NCI-H1436 treated with DMSO at 0.1 percent for 48 hours (cell line): ENCODE measurements at places on chromosomes 11 and 22.

- no peak for DNase-seq
These were observed 111.2 kb downstream of the SLC1A2 start for GRCh38 chr11:35308157-35308556.

- no peak for DNase-seq
These were observed 41.3 kb downstream of the NEU3 start for GRCh38 chr11:75029836-75030631.

- no peak for DNase-seq
These were observed 22.1 kb upstream of the BDNF start for GRCh38 chr11:27722117-27722952.

DNA sequence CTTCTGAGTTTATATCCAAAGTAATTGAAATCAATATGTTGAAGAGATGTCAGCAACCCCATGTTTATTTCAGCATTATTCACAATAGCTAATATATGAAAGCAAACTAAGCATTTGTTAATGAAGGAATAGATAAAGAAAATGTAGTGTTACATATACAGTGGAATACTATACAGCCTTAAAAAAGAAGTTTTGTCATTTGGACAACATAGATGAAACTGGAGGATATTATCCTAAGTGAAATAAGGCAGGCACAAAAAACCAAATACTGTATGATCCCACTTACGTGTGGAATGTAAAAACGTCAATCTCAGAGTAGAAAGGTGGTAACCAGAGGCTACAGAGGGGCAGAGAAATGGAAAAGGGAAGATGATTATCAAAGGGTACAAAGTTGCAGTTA lies 10.2 kb downstream of the MRGPRX2 start:
- no peak for DNase-seq

DNA sequence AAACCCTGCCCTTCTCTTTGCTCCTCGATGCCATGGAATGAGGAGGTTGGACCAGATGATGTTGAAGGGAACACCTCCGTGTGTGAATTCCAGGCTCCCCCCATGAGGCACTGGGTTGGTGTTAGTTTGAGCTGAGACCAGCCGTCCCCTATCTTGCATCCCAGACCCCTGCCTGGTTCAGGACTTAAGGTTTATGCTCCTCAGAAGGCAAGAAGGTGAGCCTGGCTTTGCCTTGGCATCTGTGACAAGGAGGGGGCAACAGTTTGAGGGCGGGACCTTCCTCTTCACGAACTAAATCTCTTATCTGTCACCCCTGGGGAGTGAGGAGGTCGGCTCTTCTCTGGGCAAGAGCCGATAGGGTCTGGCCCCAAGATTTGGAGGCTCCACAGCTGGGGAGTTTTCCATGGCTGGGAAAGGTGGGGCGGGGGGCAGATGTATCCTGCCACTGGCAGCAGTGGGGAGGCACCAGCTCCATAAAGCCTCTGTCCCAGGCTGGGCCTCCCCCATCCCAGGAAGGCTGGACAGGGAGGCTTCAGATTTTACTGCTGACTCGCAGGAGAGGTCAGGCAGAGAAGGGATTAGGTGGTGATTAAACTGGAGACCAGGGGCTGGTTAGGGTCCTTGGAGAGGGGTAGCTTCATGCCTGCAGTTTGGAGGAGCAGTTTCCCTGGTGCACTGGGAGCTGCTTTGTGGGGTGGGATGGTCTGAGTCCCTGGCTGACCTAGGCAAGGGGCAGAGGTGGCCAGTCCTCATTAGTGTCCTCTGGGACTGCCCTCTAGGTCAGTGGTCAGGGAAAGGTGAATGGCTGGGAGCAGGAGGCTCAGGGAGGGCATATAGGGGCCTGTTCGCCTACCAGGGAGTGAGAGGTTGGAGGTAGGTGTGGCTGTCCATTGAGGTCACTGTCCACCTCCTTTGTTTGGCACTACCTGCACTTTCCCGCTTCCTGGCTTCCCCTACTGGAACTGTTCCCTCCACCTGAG lies 1.1 kb downstream of the SEC14L2 start:
- no peak for DNase-seq

- no peak for DNase-seq
These were observed 78.4 kb downstream of the HSD17B12 start for GRCh38 chr11:43758927-43759326.

DNA sequence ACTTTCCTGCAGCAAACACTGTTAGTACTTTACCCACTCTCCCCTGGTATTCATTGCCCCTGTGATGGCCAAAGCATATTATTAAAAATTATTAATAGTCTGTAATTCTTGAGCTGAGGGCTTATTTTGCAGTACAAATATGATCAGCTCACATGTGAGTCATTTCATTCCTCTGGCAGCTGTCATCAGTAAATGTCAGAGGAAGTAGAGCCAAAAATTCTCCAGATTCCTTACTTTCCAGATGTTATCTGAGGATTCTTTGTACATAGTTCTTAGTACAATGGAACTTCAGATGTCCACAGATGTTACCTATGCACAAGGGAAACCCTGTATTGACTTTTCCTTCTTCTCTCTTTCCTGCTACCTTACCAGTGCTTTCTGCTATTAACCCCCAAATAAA lies 12.5 kb downstream of the OR5B3 start:
- no peak for DNase-seq

DNA sequence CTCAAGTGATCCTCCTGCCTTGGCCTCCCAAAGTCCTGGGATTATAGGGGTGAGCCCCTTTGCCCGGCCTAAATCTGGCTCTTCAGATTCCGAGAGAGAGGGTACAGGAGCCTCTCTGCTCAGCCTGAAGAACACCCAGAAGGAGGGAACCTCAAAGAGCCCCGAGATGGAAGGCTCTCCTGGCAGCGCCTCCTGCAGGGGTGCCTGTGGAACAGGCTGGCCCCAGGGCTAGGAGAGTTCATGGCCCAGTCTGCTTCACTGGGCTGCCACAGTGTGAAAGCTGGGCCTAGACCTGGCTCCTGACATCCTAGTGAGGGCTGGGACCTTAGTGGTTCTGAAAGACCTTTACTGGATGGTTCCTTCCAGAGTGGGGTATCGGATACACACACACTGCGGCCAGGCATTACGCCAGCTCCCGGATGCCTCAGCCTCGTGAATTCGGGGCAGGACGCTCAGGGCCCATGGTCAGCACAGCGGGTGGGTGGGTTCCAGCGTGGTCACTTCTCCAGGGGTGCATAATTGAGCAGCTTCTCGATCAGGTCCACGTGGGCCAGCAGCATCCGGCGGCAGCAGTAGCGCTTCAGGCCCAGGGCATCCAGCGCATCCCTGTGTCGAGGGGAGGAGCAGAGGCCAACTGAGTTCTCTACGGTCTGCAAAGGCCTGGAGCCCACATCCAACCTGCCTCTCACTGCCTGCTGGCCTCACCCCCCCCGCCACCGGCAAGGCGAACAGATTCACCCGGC lies 2.3 kb downstream of the POLR2L start:
- DNase-seq: no peak

DNA sequence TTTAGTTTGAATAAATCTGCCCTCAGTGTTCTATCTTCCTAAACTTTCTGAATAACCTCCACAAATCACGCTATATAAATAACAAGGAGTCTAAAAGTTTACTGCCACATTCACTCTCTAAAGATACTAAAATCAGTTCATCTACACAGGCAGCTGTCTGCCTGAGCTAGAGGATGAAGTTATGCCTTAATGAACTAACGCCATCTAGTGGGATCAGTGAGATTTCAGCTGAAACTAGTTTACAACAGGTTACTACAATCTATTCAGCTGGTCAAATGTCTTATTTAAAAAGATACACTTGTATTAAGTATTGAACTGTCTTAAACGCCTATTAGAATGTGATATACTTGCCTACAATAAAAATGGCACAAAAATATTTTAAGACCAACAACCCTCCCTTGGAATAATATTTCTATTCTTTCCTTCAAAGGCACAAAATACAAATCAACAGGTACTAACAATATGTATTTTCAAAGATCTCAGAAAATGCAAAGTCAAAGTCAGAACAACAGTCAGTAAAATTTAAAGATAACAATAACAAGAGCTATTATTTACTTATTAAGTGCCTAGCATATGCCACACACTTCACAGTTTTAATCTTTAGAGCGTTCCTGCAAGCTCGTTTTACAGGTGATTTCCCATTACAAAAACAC lies 84.1 kb downstream of the LARGE2 start:
- DNase-seq: no peak

DNA sequence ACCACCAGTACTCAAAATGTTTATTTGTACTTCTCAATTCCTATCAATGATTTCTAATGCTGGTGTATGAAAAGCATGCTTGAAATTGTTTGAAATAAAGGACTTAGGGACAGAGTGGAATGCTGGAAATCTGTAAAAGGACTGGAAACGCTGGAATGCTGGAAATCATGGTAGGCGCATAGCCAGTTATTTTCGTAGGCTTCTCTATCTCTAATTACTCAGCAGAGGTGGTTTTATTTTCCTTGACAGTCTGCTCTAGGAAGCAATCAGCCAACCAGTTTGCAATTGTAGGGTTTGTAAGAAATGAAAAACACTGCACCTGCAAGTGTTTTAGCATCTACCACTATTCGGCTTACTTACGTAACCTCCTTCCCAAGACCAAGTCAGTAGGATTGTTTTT lies 788 bp downstream of the LIN7C start:
- no peak for DNase-seq

GRCh38 chr11:66335531-66336233 lies 552 bp downstream of the RIN1 start:
- no peak for DNase-seq

DNA sequence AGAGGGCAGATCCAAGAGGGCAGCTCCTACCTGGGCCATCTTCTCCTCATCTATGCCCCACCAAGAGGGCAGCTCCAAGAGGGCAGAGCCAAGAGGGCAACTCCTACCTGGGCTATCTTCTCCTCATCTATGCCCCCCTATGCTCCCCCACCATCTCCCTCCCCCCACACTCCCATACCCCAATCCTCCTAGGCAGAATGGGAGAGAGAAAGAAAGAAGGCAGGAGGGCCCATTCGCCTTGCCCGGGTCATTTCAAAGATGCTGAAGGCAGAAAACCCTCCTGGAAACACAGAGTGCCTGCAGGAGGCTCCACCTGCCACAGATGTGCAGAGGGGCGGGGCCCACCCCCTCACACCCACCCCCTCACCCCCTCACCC lies 78.5 kb downstream of the BUD13 start:
- DNase-seq: no peak
